ENCODE measurements at places on chromosomes 16 and 17.

DNA sequence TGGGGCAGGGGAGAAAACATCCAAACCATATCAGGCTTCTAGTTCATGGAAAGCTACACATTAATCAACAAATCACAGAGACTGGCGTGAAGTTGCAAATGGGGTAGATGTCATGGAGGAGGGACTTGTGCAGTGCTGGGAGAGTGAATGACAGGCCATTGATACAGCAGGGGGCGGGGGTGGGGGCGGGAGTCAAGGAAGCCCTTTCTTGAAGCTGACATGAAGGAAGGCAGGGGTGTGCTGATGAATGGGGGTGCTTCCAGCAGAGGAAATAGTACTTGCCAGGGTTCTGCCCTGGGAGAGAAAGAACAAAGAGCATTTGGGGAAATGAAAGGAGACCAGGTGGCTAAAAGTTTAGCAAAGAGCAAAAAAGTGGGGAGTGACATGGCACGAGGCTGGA is 269.9 kb downstream of the SHISA9 start:
- no peak for DNase-seq

GRCh38 chr17:48952904-48953303 is 8.3 kb upstream of the SNF8 start:
- DNase-seq = no peak

GRCh38 chr16:1667271-1667670 is 10.8 kb upstream of the JPT2 start:
- no peak for DNase-seq

- DNase-seq = no peak
These were observed 727 bp downstream of the RPL26 start for GRCh38 chr17:8382052-8382879.

DNA sequence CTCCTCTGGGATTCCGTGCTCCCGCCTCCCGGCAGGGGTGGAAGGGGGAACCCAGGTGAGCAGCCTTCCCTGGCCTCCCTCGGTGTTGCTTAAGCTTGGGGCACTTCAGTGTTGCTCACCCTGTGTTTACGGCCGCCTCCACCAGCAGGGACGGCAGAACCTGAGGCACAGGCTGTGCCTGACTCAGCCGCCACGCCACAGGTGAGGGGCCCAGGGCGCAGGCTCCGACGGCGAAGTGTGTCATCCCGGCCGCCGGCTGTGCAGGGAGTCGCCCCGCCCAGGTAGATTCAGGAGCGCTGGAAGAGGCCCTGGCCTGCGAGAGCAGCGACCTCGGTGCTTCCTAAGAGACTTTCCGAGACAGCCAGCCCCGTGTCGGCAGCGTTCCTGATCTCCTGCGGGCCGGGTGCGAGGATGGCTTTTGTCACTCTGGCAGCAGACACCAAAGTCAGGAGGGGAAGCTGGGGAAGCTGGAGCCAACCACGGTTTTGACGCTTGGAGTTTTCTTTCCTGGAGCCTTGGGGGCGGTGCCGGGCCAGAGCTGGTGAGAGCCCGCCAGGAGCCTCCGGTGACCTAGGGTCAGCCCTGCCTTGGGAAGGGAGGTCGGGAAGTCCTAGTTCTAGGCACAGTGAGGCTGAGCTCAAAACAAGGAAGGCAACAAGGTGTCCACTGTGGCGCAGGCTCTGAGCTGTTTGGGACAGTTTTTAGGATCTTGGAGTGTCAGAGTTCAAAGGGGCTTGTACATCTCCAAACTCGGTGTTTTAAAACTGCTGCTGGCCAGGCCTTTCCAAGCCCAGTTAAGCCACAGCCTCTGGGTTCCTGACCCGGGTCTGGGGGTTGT is 2.1 kb downstream of the GSE1 start:
- DNase-seq = peak; percentile 8

- no peak for DNase-seq
These were observed 529 bp upstream of the ASPA start for GRCh38 chr17:3475251-3475685.

- DNase-seq = no peak
These were observed 163.5 kb upstream of the CDH11 start for GRCh38 chr16:65285128-65286048.

- no peak for DNase-seq
These were observed 15.0 kb downstream of the CACNG1 start for GRCh38 chr17:67059372-67059771.

DNA sequence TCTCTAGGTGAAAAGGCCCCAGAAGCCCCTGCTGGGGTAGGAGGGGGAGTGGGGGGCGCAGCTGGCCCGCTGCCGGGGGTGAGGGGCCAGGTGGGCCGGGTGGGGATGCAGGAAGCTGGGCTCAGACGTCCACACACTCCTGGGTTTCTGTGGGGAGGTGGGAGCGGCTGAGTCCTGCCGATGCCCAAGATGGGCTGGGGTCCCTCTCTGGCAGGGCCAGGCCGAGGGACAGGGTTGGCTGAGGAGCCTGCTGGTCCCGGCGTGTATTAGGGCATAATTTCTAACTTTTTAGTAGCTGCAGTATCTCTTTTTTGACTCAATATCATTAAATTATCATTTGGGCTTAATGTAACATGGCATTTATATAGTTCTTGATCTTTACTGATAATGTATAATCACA is 121.4 kb upstream of the CORO6 start:
- no peak for DNase-seq

- no peak for DNase-seq
These were observed 327.1 kb downstream of the SNX29 start for GRCh38 chr16:12303653-12304052.

DNA sequence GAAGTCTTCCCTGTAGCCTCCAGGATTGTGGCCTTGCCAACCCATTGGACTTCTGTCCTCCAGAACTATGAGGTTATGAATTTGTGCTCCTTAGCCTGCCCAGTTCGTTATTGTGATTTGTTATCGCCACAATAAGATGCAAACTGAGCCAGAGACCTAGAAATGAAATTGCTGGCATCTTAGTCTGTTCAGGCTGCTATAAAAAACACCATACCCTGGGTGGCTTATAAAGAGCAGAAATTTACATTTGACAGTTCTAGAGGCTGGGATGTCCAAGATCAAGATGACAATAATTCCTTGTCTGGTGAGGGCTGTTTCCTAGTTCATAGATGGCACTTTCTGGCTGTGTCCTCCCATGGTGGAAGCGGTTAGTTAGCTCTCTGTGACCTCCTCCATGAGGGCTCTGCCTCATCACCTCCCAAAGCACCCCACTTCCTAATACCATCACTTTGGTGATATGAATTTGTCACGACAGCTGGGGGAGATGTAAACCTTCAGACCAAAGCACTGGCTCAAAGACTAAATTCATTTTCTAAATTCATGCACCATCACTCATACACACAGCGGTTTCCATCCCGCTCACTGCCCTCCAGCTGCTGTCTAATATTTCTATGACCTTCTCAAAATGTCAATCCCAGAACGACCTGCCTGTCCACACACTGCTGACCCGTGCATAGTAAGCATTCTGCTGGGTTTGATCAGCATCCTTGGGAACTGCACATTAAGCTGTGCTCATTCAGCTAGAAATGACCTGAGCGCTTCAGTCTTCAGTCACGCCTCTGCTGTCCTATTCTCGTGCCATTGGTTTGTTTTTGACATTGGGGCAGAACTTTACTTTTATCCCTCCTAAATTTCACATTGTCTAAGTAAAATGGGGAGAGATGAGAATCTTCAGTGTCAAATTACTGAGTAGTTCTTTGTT is 36.6 kb downstream of the GINS3 start:
- DNase-seq = no peak

GRCh38 chr17:83138820-83139219 is 59.4 kb downstream of the METRNL start:
- no peak for DNase-seq

DNA sequence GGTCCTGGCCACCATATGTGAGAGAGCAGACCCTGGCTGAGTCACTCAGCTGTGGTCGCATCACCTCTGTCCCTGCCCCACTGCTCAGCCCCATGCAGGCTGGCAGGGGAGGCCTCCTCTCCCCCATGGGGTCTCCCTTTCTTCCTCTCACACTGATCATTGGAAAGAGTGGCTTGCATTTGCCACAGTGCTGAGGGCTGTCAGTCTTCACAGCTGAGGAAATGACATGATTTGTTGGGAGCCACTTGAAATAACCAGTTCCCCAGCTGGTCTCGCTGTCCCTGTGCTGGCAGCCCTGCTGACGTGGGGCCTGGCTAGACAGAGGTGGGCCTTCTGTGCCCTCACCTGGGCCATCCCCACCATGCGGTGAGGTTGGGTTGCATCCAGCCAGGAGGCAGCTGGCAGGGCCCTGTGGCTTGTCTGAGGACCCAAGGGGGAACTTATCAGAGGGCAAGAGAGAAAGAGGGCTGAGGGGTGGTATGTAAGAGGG is 30.1 kb upstream of the MED9 start:
- DNase-seq = no peak

- no peak for DNase-seq
These were observed 382.0 kb downstream of the CPPED1 start for GRCh38 chr16:12421688-12422087.

- DNase-seq = no peak
These were observed 190.9 kb upstream of the GSE1 start for GRCh38 chr16:85422196-85422631.

DNA sequence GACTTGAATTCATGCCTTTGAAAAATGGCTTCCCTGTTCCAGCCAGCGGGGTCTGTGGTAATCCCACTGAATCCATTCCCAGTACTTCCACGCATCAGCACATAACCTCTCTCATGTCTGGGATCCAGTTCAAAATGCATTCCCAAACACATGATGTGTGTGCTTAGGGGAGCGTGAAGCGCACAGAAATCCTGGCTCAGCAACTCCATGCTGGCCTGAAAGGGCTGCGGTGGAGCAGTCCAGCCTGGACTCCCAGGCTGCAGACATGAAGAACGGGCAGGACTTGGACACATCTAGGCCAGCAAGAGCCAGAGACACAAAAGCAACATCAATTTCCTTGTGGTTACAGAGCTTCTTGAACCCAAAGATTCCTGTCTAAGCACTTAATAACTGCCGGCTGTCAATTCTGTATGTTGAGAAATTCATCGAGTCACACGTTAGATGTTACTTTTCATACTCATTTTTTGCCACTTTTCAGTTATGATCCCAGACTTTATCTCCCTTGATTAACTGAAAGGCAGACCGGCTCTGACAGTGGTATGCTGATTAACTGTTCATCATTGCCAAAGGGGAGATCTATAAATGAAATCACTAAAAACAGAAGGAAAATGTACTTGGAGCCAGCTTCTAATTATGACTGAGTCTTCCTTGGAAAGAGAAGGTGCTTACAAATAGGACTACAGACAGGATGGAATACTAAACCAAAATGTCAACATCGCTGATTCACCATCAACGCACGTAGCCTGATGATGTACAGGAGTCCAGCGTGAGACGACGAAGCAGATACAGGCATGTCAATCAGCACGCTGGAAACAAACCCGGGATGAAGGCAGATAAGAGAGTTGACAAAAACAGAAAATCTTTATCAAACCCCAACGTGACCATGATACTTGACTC is 23.0 kb downstream of the NSMCE1 start:
- DNase-seq = no peak

- no peak for DNase-seq
These were observed 4.1 kb downstream of the RNF167 start for GRCh38 chr17:4944163-4944553.

- no peak for DNase-seq
These were observed 99.7 kb downstream of the ELAC2 start for GRCh38 chr17:12918142-12918541.

- DNase-seq = no peak
These were observed 78.4 kb downstream of the ANKFN1 start for GRCh38 chr17:56231693-56232092.

DNA sequence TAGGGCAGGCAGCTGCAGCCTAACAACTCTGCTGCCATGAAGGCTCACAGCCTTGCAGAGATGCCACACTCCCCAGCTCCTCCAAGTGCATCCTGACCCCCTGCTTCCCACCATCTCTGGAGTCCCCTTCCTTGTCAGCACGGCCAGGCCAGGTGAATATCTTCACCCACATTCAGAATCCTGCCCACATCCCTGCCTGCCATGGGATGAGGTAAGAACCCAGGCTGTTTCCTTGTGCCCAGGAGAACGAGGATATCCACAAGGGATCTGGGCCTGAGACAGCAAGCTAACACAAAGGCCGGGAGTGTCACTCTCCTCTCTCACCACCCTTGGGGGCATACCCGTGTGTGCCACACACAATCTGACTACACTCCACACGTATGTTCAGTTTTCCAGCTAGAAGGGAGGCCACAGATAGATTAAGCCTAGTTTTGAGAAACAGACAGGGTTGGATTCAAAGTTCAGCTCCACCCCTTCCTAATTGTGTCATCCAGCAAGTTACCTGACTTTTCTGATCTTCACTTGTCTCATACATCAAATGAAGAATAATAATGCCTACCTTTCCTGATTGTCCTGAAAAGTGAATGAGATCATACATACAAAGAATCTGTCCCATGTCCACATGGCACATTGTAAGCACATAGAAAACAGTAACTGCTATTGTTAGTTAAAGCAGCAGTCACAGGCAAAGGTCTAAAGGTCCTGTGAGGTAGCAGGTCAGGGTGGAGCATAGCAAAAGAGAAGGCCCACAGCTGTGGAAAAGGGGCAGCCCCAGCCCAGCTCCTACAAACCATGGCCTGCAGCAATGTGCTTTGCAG is 17.4 kb upstream of the SUPT4H1 start:
- DNase-seq = no peak

GRCh38 chr16:57916735-57917438 is 54.0 kb downstream of the CNGB1 start:
- DNase-seq = no peak

DNA sequence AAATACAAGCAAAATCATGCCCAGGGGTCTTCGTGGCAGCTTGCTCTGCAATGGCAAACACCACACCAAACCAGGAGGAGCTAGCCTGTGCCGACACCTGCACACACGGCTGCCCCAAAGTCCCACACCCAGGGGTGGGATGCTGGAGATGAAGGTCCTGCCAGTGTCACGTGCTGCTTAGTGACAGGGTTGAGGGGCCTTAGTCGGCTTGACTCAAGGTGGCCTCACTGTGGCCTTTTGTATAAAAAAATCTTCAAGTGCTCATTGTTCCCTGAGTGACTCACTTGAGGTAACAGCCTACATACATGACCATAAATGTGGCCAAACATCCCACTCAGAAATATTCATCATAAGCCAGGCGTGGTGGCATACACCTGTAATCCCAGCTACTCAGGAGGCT is 7.3 kb downstream of the TRIM65 start:
- no peak for DNase-seq

DNA sequence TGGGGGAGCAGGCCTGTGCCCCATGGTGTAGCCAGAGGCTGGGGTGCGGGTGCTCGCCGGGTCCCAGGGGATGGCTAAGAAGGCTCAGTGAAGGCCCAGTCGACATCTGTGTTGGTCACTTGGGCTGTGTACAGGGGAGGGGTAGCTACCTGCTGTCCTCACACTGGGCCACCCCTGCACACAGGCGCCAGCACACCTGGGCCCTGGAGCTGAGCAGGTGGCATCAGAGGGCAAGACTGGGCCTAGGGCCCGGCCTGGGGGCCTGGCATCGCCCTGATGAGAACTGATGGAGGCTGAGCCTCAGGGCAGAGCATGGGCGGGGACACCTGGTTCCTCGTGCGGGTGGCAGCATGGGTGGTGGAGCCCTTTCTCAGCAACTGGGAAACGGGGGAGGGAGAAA is 870 bp upstream of the CTRB2 start:
- DNase-seq = no peak

DNA sequence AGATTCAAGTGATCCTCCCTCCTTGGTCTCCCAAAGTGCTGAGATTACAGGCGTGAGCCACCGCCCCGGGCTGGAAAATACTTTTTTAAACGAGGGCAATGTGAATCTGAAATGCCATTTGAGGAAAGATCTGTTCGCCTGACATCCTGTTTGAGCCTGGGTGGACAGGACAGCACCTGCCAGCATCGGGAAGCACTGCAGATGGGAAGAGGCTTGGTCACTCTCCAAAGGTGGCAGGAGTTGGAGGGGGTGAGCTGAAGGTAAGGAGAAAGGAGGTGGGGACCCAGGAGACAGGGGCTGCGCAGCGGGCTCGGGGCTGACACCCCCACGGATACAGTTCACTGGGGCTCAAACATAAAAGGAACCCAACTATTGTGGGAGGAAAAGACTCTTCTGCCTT is 3.9 kb upstream of the BIRC5 start:
- no peak for DNase-seq

Data from C1 segment of cervical spinal cord (tissue), 14 donors.